ENCODE measurements at places on chromosomes 7 and 10.

DNA sequence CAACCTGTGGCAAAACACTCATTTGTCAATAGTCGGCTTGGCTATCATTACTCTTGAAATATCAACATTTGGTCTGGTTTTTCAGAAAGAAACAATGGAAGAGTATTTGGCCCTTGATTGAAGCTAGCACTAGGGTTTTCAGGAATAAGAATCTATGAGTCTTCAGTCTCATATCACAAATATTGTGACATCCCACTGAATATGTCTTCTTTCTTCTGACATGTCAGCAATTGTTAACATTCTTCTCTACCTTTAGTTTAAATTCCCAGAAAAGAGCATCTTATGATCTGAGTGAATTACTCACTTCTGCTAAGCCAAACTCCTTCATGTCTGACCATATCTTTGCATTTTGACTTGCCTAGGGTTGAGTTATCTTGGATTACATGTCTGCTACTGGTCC, 435.2 kb upstream of the SEMA3D start:
- DNase-seq = no peak

DNA sequence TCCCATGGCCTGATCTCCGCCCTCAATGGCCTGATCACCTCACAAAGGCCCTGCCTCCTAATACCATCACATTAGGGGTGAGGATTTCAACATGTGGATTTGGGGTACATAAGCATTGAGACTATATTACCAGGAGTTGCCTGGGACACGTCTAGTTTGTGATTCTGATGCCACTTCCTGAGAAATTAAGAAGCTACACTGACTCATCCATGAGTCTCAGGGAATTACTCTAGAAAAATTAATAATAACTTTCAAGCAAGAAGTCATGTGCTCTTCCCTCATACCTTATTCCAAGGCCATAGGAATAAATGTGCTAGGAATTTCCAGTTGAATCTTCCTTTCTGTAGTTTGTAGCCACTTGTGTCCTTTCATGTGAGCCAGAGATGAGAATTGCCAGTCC, 519.3 kb upstream of the MKI67 start:
- DNase-seq = no peak

DNA sequence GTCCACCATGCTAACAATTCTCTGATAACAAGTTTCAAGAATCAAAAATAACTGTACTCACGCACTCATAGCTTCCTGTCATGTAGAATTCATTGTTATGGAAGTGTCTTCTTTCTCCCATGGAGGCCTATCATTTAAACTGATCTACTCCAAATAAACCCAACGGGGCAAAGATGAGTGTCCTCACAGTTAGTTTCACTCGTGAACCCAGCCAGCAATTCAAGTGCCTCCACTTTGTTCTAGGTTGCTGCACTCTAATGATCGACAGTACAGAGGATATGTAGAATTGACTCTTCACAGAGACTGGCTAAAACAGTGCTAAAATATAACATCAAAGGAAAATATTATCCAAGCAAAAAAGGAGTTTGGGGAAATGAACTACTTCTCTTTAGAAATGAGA, 111.4 kb downstream of the LRRN3 start:
- DNase-seq = no peak

GRCh38 chr10:46992803-46993561, 81.8 kb downstream of the PTPN20 start:
- DNase-seq = no peak

GRCh38 chr7:66627151-66627681, 1.5 kb upstream of the KCTD7 start:
- no peak for DNase-seq
